ENCODE measurements at places on chromosomes 2 and 18. TPM values are rescaled to one million over a fixed set of nuclear protein-coding genes. Genes with fewer than 3 reads are reported as not detected.

- H3K4me3 ChIP-seq: no peak overlapping the region
- no peak for DNase-seq
- H3K27ac ChIP-seq: no peak overlapping the region
- no peaks in the 10 kb centered on the region for H3K4me1 ChIP-seq
- no peaks in the 10 kb centered on the region for H3K36me3 ChIP-seq
Observed at GRCh38 chr2:71850306-71850801, 297.3 kb downstream of the CYP26B1 start.

DNA sequence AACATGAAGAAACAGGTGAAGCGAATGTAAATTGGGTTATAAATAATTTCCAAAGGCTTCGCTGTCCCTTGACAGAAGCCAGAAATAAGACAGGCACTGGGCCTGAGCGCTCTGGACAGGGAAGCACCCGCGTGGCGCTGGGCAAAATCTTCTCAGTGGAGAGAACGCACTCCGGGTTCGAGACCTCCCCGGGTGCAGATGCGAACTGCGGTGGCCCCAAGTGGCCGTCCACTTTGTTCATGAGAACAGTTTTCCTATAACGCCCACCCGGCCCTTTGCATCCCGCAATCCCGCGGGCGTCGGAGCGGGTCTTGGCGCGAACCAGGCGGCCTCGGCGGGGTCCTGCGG lies 651 bp upstream of the DPYSL5 start:
- no peak overlapping the region for H3K27ac ChIP-seq
- DNase-seq: no peak
- peak overlapping the region; percentile 59 for H3K4me3 ChIP-seq

GRCh38 chr18:77071711-77072292 lies 60.8 kb downstream of the MBP start:
- no peaks in the 10 kb centered on the region for H3K36me3 ChIP-seq
- no peaks in the 10 kb centered on the region for H3K4me1 ChIP-seq
- H3K27ac ChIP-seq: no peak overlapping the region
- H3K27me3 ChIP-seq: no peaks in the 10 kb centered on the region
- no peak overlapping the region for H3K4me3 ChIP-seq

DNA sequence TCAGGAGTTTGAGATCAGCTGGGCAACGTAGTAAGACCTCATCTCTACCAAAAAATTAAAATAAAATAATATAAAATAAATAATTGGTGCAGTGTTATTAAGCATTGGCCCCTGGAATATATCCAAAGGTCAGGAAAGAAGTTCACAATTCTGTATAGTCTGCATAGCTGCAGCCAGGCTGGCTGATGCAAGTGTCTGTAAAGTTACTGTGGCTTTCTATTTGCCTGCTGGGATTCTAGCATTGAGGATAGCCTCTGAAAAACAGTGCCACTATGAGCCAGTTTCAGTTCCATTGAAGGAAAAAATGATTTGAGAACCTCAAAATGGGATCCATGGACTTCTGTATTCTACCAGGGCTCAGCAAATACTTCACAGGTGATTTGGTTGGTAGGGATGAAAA lies 208.6 kb downstream of the PARD3B start:
- H3K4me3 ChIP-seq: no peak overlapping the region
- no peaks in the 10 kb centered on the region for H3K36me3 ChIP-seq
- H3K27me3 ChIP-seq: no peaks in the 10 kb centered on the region
- H3K27ac ChIP-seq: no peak overlapping the region

DNA sequence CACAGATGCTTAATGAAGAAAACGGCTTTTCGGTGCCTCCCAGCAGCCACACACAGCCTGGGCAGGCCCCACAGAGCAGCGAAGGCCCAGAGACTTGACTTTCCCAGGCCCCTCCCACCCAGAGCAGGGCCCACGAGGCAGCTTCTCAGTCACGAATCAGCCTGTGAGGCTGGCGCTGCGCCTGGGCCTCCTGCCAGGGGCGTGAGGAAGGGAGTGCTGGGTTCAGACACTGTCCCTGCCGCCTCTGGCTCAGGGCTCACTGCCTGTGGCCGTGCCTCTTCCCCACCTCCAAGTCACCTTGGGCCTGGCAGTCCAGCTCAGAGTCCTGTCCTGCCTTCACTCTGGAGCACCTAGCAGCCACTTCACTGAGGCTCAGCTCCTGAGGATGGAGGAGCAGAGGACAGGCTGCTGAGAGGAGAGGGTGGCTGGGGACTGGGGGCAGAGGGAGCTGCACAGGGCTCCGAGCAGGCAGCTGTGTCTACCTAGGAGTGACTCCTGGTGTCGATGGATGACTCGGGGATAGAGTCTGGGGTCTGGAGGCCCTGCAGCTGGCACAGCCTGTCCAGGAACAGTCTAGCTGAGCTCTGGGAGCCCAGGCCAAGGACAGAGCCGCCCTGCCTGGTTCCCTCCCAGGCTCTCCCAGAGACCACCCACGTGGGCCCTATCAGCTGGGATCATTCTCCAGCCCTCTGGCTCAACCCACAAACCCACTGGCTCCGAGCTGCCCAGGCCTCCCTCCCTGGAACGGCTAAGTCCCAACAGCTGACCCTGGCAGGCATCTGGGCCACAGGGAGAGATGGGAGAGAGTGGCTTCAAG lies 36.4 kb upstream of the FOSL2 start:
- H3K36me3 ChIP-seq: no peaks in the 10 kb centered on the region
- H3K27me3 ChIP-seq: no peaks in the 10 kb centered on the region
- DNase-seq: peak; percentile 100
- H3K27ac ChIP-seq: peak overlapping the region; percentile 97
- peaks cover 55% of the 10 kb centered on the region for H3K4me1 ChIP-seq
- peak overlapping the region; percentile 27 for H3K4me3 ChIP-seq

GRCh38 chr2:141020346-141020745 lies 1110.5 kb downstream of the LRP1B start:
- no peaks in the 10 kb centered on the region for H3K4me1 ChIP-seq
- H3K36me3 ChIP-seq: no peaks in the 10 kb centered on the region
- DNase-seq: no peak
- H3K27me3 ChIP-seq: no peaks in the 10 kb centered on the region

DNA sequence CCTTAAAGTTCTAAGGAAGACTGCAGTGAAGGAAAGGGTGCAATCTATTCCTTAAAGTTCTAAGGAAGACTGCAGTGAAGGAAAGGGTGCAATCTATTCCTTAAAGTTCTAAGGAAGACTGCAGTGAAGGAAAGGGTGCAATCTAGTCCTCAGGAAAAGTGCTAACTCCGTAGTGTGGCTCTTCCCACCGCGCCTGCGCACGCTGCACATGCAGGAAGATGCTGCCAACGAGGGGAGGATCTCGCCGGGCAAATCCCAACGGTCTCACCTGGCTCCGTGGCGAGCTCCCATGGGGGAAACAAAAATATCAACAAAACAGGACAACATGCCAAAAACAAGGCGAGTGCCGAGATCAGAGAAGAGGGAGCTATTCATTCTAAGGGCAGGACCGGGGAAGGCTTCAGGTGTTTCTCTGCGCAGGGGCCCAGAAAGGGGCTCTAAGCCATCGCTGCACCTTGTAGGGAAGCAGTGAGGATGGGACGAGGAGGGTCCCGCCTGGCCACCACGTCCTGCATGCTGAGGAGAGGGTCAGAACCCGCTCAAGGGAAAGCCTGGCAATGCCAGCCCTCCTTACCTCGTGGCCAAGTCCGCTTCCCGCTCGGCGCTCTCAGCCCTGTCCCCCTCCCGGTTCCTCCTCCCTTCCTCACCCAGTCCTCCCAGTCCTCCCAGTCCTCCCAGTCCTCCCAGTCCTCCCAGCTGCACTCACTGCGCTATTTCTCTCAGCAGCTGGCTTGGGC lies 24.5 kb downstream of the TIMM21 start:
- no peaks in the 10 kb centered on the region for H3K27me3 ChIP-seq
- H3K27ac ChIP-seq: no peak overlapping the region
- no peak for DNase-seq

DNA sequence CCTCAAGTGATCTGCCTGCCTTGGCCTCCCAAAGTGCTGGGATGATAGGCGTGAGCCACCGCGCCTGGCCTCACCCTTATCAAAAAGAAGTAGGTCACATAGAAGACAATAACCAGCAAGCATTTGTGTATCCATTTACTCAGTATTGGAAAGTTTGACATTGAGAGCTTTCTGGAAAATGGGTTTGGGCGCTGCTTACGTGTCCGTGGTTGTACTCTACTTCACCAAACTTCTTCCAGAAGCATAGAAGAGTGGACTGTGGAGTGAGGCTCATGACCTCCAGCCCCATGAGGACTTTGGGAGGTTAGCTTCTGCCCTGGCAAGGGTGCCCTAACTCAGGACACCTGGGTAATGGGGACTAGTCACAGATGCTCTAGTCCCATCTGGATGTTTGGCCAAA lies 3.7 kb upstream of the ODC1 start:
- H3K4me1 ChIP-seq: peaks cover 22% of the 10 kb centered on the region
- no peak for DNase-seq
- no peaks in the 10 kb centered on the region for H3K36me3 ChIP-seq
- no peak overlapping the region for H3K4me3 ChIP-seq
- no peak overlapping the region for H3K27ac ChIP-seq

DNA sequence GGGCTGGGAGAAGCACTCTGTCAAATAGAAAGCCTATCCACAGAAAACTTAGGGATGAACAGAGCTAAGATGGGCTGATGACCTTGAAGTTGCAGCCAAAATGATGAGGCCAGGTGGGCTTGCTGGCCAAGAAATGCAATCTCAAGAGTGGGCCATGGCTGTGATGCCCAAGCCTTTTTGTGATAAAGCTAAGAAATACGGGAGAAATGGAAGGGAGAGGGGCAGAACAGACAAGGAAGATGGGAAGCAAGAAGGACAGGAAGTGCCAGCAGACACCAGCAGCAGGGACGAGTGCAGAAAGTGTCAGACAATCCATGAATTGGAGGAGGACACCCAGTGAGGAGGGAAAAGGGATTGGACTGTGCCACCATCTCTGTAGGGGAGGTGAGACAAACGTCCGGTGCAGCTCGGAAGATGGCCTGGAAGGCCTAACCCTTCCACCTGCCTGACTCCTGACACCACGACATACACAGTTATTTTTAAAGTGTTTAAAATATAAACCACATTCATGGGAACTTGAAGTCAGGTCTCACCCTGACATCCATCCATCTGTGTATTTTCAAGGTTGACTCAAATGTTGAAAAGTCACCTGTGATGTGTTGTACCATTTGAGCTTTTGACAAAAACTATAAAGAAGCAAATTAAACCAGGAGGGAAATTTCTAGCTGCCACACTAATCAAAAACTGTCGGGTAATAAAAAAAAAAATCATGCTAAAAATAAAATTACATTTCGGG lies 105.5 kb downstream of the BCL2 start:
- no peaks in the 10 kb centered on the region for H3K36me3 ChIP-seq
- no peak overlapping the region for H3K27ac ChIP-seq
- H3K4me3 ChIP-seq: no peak overlapping the region
- DNase-seq: no peak

DNA sequence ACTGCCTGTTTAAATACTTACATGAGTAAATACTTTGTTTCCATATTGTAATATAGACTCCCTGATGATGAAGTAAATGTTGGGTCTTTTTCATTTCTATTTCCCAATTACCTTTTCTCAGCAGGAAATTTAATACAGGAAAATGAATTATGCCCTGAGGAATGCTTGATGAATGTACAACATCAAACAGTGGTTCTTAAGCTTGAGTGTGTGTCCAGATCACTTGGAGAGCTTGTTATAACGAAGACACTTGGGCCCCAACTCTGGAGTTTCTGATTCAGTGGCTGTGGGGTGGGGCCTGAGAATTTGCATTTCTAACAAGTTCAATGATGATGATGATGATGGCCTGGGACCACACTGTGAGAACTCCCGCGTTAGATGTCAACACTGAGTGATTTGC lies 7.1 kb upstream of the ME2 start:
- no peaks in the 10 kb centered on the region for H3K36me3 ChIP-seq
- no peaks in the 10 kb centered on the region for H3K27me3 ChIP-seq
- peaks cover 14% of the 10 kb centered on the region for H3K4me1 ChIP-seq
- H3K27ac ChIP-seq: no peak overlapping the region

- no peaks in the 10 kb centered on the region for H3K27me3 ChIP-seq
- H3K36me3 ChIP-seq: no peaks in the 10 kb centered on the region
- H3K27ac ChIP-seq: no peak overlapping the region
- H3K4me3 ChIP-seq: no peak overlapping the region
- no peak for DNase-seq
Observed at GRCh38 chr2:209609531-209609930, 162.1 kb upstream of the UNC80 start.

DNA sequence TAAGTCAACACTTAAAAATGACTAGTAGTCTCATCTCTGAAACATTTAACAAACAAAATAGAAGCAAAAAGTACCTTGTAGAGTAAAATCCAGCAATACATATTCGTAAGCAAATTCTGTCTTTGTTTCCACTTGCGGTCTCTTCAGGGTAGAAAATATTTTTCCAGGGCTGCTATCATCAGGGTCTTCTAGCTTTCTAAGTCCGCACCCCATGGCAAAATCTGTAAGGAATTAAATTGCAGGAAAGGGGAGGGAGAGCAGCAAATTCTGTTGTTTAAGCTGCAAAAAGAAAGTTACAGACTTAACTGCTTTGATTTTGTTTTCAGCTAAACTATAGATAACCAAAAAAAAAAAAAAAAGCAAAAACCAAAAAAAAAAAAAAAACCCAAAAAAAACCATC lies at the start of gene RFTN2:
Gene RFTN2 (minus strand): TSS at position 342 of the 400 bp plus-strand sequence. CDS start 129 bp downstream, at position 213.
- H3K36me3 ChIP-seq: no peaks in the 10 kb centered on the region
- H3K4me1 ChIP-seq: no peaks in the 10 kb centered on the region
- H3K27ac ChIP-seq: no peak within 1 kb of the TSS
- no peaks in the 10 kb centered on the region for H3K27me3 ChIP-seq
- no peak within 1 kb of the TSS for H3K4me3 ChIP-seq

- peaks cover 5% of the 10 kb centered on the region for H3K4me1 ChIP-seq
- peak; percentile 57 for DNase-seq
- no peak overlapping the region for H3K4me3 ChIP-seq
- H3K27ac ChIP-seq: no peak overlapping the region
Observed at GRCh38 chr2:222912117-222912516, 51.3 kb downstream of the ACSL3 start.

- peaks cover 4% of the 10 kb centered on the region for H3K4me1 ChIP-seq
- no peaks in the 10 kb centered on the region for H3K36me3 ChIP-seq
- no peak overlapping the region for H3K27ac ChIP-seq
Observed at GRCh38 chr2:10272464-10272863, 30.2 kb upstream of the HPCAL1 start.

- no peak for DNase-seq
- no peak overlapping the region for H3K27ac ChIP-seq
- H3K36me3 ChIP-seq: no peaks in the 10 kb centered on the region
Observed at GRCh38 chr18:24315170-24315569, 82.5 kb downstream of the OSBPL1A start.

DNA sequence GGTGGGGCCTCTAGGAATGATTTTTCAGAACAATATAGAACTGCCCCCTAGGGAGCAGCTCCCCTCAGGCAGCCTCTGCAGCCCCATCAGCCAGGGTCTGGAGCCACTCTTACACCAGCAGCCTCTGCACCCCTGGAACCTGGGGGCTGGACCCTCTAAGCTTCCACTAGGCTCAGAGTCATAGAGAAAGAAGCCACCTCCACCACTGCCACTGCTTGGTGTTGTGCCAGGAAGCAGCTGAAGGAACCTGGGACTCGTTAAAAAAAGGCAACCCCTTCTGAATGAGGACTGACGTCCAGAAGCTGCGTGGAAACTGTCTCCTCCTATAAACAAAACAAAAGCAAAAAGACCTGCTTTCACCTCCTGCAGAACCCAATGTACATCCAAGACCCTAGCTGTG lies 98.1 kb upstream of the HS6ST1 start:
- no peak overlapping the region for H3K27ac ChIP-seq
- no peaks in the 10 kb centered on the region for H3K36me3 ChIP-seq
- H3K4me1 ChIP-seq: peaks cover 12% of the 10 kb centered on the region
- no peak for DNase-seq

CHRNG gene
- total RNA-seq: 36.6 TPM

RASGRP3 gene
- total RNA-seq: 2.0 TPM

KANSL3 gene
- 46.1 TPM for total RNA-seq

HMSD gene
- total RNA-seq: not detected

CD207 gene
- total RNA-seq: 0.08 TPM

LRATD1 gene
- not detected for total RNA-seq

CCDC74B gene
- total RNA-seq: 2.2 TPM

Data from SJCRH30 (cell line).